ENCODE measurements at places on chromosomes 12 and 14.
A peak's percentile ranks its signal among the peaks of the same experiment; 100 is the strongest.

GRCh38 chr14:94345344-94346064, 22.4 kb upstream of the SERPINA6 start:
- no peak for DNase-seq

DNA sequence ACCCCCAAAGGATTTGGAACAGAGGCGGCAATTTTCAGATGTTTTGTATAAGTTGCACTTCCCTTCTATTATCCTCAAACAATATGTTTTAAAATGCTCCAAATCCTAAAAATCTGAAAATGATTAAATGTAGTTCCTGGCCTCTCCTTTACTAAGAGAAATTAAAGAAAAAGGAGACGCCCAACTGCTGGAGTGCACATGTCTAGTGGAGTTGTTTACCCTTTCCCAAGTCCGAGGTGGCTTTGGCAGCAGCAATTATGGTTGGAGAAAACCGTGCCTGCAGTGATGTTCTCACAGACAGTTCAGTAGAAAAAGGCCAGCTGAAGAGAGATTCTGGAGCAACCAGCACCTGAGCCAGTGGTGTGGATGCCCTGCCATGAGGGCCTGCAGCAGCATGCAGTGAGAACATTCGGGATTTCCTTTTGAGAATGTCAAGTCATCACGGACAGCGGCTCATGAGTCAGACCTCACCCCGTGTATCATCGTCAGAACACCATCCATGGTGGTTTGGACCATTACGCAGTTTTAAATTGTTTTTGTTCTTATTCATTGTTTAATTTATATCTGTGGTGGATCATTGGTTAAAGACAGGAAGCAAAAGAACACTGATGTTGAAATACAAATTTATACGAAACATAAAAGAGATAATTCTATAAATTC, 179.0 kb upstream of the KRR1 start:
- DNase-seq, result no peak

DNA sequence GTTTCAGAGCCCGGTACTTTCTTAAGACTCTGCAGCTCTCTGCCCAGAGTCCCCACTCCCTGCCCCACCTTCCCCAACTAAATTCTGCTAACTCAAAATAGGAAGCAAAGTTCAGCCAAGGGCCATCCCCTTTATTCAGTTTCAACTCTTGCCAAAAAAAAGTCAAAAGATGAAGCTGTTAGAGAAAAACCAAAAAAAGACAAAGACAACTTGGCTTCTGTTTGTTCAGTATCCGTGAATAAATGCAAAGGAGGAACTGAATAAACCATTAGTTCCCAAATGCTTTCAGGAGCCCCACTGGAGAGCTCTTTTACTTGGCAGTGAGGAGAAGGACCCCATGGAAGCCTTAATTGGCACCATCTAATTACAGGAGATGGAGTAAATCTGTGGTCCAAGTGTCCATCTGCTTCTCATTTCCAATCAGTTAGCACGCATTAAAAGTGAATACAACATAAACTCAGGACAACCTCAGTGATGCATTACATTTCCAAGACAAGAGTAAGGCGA, 155.4 kb upstream of the GZMB start:
- DNase-seq, result no peak

DNA sequence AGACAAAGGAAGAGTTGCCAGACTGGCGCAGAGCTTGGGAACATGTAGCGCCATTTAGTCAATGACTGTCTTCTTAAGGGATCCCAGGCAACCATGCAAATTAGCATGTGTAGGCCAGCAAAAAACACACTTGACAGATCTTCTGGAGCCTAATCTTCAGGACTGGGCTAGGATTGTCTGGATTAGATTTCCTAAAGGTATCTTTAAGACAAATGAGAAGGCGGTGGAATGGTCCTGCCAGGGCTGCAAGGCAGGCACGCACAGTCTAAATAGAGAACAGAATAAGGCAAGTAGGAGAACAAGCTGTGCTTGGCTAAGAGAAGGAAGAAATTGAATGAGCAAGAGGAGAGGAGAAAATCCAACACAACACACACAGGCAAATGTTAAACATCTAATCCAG, 80.0 kb downstream of the CIT start:
- DNase-seq, result no peak

GRCh38 chr12:95473231-95473883, 595 bp upstream of the METAP2 start:
- DNase-seq, result peak; percentile 45

DNA sequence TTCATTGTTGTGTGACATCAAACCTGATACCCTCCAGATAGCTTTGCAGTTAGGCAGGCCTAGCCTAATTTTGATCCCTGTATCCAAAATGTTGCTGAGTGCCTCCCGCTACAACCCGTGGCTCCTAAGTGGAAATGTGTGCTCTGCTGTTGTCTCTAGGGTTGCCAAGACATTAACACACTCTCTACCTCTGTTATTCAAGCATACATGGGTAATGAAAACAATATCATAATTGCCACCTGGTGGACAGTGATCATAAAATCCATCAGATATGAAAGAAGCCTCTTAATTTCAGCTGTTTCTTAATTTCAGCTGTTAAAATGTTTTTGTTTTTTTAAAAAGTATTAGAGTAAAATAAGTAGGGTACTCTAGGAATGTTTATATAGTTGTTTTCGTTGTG, 93.5 kb downstream of the PLEKHA5 start:
- no peak for DNase-seq

DNA sequence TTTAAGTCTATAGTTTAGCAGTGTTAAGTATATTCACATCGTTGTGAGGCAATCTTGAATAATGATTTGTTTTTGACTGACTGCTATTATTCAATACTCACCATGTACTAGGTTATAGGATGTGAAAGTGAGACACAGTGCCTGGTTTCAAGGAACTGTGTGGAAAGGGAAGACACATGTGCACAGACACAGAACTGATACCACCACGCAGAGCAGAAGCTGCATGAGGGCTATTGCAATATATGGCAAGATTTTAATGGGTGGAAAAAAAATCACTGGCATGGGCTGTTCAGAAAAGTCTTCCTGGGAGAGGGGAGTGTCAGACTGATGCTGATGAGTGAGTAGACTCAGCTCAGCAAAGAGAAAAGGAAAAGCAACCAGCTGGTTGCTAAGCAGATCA, 10.4 kb downstream of the SLC7A8 start:
- no peak for DNase-seq

GRCh38 chr12:132634411-132634990, 15.9 kb downstream of the P2RX2 start:
- DNase-seq, result no peak

GRCh38 chr14:33631441-33631840, 319.4 kb downstream of the EGLN3 start:
- DNase-seq, result no peak

DNA sequence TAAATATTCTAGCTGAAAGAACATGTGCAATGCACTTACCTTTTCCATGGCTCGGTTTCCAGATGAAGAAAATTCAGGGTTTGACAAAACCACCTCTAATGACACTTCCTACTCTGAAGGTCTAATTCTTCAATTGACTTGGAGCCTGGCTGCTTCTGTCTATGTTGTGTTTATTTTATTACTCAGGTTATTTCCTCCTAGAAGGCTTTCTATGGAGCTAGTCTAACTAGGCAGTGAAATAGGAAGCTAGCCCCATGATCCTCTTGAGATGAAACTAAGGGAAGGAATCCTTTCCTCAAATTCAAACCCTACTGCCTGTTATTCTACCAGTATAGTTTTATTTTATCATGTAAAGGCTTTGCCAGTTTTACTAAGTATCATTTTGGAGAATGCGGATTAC, 20.9 kb upstream of the IFNG-AS1 start:
- DNase-seq, result no peak

DNA sequence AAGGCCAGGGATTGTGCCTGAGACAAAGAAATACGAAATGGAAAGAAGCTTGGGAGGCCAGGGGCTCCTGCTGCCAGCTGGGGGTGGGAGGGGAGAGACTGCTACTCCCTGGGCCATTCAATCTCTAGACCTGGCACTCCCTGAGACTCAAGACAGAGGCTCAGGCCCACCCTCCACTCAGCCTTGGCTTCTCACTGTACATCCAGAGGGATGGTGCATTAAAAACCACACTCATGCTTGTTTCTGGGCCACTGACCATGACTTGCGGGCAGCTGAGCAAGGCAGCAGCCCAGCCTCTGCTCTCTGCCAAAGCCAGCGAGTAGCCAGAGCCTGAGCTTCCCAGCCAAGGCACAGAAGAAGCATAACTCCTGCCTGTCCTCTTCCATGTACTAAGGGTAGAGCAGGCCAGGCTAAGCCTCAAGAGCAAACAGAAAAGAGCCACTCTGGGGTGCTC, 41.5 kb downstream of the PITPNM2 start:
- no peak for DNase-seq

- DNase-seq, result no peak
These were observed 84.3 kb downstream of the PLCZ1 start for GRCh38 chr12:18653465-18653864.

DNA sequence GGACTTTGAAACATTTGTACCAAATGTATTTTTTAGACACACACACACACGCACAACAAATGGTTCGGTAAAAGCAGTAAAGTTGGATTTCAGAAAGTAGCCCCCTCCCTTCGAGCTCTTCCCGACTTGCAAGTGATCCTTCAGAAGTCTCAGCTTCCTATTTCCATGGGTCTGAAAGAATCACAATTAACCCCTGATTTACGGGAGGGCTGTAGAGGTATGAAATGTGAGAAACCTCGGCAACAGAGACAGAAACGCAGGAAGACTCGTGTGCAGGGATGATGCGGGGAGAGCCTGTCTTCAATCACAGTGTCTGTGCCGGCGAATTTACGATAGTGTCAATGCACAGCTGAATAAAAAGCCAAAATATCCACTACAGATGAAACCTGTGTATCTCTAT, 60.7 kb upstream of the VRK1 start:
- no peak for DNase-seq

DNA sequence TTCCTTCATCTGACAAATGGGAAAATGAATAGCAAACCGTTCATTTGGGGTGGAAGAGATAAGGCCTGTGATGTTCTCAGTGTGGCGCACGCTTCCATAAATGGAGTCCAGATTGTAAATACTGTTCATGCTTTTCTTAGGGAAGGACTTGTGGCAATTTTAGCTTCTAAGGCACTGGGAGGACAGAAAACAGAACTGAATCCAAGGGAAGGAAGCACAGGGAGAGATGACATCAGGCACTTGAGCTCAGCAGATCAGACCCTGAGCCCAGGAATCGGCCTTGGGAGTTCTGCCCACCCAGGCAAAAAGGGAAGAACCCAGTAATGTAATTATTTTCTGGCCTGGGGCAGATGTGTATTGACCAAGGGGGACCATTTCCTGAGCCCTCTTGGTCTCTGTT, 7.2 kb upstream of the SH2B3 start:
- no peak for DNase-seq

DNA sequence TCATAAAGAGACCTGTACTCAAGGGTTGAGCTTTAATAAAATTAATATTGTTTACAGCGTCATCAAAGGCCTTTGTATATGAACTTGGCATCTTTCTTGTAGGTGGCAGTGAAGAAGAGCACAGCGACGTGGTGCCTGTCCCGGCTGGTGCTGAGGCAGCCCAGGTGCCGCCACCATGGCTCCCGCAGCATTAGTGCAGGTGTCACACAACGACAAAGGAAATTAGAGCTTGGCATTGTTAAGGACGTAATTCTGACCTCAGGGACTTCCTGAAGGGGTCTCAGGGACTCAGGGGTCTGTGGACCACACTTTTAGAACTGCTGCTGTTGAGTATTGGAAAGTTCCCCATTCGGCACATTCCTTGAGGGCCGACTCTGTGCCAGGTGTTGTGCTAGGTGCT, 24.1 kb downstream of the EML1 start:
- no peak for DNase-seq

GRCh38 chr12:120346681-120347080, 19.1 kb upstream of the PLA2G1B start:
- DNase-seq, result no peak

DNA sequence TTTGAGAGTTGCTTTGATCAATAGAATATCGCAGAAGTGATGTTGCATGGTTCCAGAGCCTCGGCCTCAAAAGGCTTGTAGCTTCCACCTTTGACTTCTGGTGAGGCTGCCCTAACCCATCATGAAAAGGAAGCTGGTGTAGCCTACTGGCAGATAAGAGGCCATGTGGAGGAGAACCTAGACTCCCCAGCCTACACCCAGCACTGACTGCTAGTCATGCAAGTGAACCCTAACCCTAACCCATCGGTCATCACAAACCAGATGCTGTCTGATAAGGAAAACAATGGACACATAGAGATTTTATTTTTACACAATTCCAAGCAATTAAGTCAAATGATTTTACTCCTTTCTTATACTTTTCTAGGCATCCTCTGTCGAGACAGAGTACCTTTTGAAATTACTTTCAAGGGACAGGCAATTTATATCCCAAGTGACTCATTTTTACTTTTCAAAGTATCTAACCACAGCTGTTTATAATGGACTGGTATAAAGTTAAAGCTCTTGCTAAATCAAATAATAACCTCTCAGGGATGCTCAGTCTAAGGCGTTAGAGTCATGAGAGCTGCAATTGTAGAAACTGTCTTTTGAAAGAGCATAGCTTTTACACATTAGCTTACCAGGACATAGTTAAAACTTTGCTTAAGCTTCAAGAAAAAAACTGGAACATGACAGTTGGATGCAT, 17.6 kb downstream of the PTPRB start:
- DNase-seq, result no peak

DNA sequence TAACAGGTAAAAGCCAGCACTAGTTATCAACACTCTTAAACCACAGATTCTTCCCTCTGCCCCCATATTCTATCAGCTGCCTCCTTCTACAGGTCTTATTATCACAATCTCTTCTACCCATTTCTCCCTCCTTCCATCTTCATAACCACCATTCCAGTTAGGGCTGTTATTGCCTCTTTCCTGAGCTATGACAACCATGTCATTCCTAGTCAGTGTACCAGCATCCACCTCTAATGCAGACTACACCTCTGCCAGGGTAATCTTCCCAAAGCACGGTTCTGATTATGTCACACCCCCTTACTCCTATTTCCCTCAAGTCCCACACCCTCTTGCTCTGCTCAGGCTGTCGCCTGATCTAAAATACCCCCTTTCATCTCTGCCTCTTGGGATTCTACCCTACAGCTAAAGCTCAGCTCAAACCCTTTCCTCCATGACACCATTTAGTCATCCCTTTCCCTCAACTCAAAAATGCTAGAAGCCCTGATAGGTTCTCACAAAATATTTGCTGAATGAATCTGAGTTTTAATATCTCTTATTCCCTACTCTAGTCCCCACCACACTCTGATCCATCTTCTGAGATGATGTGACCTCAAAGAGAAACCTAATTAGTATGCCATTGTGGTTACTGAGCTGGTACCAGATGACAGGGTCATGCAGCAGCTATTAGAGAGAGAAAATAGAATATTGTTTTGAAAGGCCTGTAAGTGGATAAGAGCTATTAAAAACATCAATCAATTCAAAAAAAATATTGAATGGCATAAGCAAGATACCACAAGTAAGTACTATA, 11.7 kb downstream of the RACGAP1 start:
- no peak for DNase-seq
